CD4-positive, alpha-beta T cell (primary cell): ENCODE measurements at places on chromosomes 11 and 22. TPM values are rescaled to one million over a fixed set of nuclear protein-coding genes. Genes with fewer than 3 reads are reported as not detected.

- no peaks in the 10 kb centered on the region for H3K36me3 ChIP-seq
- H3K4me3 ChIP-seq, result no peak overlapping the region
- DNase-seq, result no peak
Measured at GRCh38 chr11:131389582-131389981, 19.2 kb downstream of the NTM start.

- H3K4me1 ChIP-seq, result no peaks in the 10 kb centered on the region
- no peaks in the 10 kb centered on the region for H3K27me3 ChIP-seq
- DNase-seq, result no peak
- no peak overlapping the region for H3K4me3 ChIP-seq
- H3K27ac ChIP-seq, result no peak overlapping the region
Measured at GRCh38 chr11:24965748-24966147, 468.9 kb downstream of the LUZP2 start.

- no peaks in the 10 kb centered on the region for H3K27me3 ChIP-seq
- H3K27ac ChIP-seq, result no peak overlapping the region
- H3K36me3 ChIP-seq, result no peaks in the 10 kb centered on the region
- H3K4me3 ChIP-seq, result no peak overlapping the region
- DNase-seq, result no peak
Measured at GRCh38 chr11:79174045-79175008, 266.5 kb downstream of the TENM4 start.

DNA sequence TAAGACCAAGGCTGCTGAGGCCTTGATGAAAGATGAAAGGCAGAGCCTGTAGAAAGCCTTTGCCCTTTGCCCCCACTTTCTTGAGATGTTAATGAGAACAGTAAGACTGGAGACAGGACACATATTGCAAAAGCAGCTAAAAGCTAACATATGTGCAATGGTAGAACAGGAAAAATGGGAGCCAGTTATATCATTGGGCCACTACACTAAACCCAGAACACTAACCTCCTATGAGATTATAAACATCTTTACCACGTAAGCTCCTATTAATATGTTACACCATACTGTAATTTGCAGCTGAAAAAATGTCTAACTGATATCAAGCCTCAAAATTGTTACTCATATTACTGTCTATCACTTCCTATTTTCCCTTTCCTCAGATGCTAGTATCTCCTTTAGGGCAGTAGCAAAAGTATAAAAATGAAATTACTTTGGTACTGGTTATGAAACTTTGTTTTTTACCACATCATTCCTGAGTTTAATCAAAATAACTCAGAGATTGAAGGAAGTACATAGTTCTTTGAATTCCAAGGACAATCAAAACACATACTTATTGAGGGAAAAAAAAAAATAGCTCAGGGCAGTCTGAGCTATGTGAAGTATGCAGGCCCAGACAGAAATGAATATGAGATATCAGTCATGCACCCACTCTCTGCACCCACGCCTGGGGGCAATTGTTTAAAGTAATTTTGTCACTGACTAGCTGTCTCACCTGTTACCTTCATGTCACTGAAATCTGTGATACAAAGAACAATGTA is 9.1 kb downstream of the HPS5 start:
- H3K27me3 ChIP-seq, result no peaks in the 10 kb centered on the region
- no peak overlapping the region for H3K4me3 ChIP-seq
- H3K36me3 ChIP-seq, result peaks cover 43% of the 10 kb centered on the region
- DNase-seq, result no peak

DNA sequence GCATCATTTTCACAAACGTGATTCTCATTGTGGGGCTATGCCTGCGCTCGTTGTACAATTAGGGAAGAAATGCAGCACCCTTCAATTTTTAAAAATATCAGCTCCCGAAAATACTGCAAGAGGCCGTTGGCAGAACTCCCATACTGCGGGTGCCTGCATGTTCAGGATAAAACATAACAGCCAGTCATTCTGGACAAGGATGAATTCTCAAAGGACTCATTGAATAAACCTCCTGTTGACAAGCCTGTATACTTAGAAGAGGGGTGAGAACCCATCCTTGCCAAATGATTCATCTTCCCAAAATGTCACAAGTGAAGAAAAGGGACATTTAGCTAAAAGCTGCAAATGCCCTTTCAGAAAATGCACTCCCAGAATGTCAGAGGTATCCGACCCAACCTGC is 141.9 kb downstream of the CSNK2A3 start:
- H3K27ac ChIP-seq, result no peak overlapping the region
- no peaks in the 10 kb centered on the region for H3K36me3 ChIP-seq
- no peaks in the 10 kb centered on the region for H3K27me3 ChIP-seq
- no peak overlapping the region for H3K4me3 ChIP-seq

GRCh38 chr11:27625347-27625912 is 74.8 kb downstream of the BDNF start:
- H3K4me3 ChIP-seq, result no peak overlapping the region
- no peaks in the 10 kb centered on the region for H3K36me3 ChIP-seq
- DNase-seq, result no peak
- no peaks in the 10 kb centered on the region for H3K4me1 ChIP-seq
- no peaks in the 10 kb centered on the region for H3K27me3 ChIP-seq
- no peak overlapping the region for H3K27ac ChIP-seq

DNA sequence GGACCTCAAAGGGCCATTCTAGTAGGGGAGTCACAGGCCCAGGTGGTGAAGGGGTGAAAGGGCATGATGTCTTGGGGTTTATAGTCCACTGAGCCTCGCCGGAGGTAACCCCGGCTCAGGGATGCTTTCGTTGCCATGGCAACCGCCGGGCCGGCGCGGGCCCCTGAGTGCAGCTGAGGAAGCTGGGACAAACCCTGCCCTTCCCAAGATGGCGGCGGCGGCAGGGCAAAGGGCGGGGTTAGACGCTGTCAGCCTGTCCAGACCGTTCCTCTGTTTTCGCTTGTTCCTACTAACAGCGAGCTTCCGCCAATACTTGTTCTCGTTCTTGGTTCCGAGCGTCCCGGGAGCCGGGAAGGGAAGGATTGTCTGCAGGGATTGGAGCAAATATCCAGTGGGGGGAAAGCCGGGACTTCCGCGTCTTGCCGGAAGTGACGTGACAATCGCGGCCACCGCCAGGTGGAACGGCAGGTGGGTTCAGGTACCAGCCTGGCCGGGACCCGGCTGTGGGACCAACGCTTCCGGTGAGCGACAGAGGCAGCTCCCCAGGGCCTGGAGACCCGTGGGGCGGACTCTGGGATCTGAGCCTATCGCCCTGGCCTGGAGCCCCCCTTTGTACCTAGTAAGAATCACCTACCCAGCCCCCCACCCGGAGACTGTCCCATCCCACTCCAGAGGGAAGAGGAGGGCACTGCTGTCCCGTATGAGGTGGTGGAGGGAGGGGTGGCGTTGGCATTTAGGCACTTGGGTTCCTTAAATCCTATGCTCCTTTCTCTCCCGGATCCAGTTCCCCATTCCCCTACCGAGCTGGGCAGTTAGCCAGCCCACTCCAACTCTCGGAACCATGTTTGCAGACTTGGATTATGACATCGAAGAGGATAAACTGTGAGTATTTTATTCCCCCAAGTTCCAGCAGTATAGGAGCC is at the start of gene PICK1:
Gene PICK1, plus strand, starts transcription at position 436 of the 923 bp plus-strand sequence. Its CDS starts 406 bp downstream, at position 842.
- H3K27me3 ChIP-seq, result no peaks in the 10 kb centered on the region
- peak within 1 kb of the TSS; percentile 94 for H3K27ac ChIP-seq
- peak within 1 kb of the TSS; percentile 91 for H3K4me3 ChIP-seq
- peaks cover 27% of the 10 kb centered on the region for H3K4me1 ChIP-seq
- DNase-seq, result peak; percentile 70

GRCh38 chr22:46843821-46844255 is 81.4 kb downstream of the TBC1D22A start:
- no peak overlapping the region for H3K4me3 ChIP-seq
- no peaks in the 10 kb centered on the region for H3K27me3 ChIP-seq
- no peak overlapping the region for H3K27ac ChIP-seq

GRCh38 chr11:121161349-121161917 is 60.4 kb downstream of the TECTA start:
- DNase-seq, result no peak
- H3K27me3 ChIP-seq, result peaks cover 7% of the 10 kb centered on the region
- H3K36me3 ChIP-seq, result no peaks in the 10 kb centered on the region
- H3K4me1 ChIP-seq, result no peaks in the 10 kb centered on the region
- no peak overlapping the region for H3K4me3 ChIP-seq

GRCh38 chr22:24727218-24727851 is 47.2 kb downstream of the PIWIL3 start:
- no peak for DNase-seq
- no peaks in the 10 kb centered on the region for H3K36me3 ChIP-seq
- H3K4me1 ChIP-seq, result no peaks in the 10 kb centered on the region
- H3K4me3 ChIP-seq, result no peak overlapping the region

DNA sequence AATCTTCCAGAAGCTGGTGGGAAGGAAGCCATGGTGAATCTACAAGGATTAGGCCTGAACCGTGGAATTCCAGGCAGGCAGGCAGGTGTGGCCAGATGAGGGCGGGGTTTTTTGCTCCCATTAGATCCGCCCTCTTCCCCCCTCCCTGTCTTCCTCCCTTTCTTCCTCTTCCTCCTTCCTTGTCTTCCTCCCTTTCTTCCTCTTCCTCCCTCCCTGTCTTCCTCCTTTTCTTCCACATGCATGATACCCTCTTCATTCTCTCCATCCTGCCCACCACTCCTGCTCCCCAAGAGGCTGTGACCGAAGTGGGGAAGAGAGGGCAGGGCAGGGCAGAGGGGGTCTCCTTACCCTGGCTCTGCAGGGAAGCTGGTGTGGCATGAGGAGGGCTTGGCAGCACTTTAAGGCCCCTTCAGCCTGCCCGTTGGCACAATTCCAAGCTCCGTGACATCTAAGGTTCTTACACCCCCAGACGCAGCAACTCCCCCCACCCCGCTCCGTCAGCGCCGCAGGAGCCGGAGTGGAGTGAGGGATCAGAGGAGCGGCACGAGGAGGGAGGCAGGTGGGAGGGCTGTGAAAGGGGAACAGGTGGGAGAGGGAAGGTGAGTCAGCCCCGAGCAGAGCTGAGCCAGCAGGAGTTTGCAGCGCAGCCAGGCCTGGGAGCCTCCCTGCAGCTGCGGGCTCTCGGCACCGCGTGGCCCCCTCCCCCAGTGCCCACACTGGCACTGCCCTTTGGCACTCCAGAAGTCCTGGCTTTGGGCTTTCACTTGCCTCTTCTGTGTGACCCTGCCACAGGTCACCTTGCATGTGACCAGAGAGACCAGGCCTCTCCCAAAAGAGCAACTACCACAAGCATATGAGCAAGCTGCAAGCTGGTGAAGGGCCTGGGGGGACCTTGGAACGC is 32.1 kb downstream of the KCNJ4 start:
- no peak overlapping the region for H3K4me3 ChIP-seq
- H3K4me1 ChIP-seq, result no peaks in the 10 kb centered on the region
- no peak overlapping the region for H3K27ac ChIP-seq
- no peak for DNase-seq

DNA sequence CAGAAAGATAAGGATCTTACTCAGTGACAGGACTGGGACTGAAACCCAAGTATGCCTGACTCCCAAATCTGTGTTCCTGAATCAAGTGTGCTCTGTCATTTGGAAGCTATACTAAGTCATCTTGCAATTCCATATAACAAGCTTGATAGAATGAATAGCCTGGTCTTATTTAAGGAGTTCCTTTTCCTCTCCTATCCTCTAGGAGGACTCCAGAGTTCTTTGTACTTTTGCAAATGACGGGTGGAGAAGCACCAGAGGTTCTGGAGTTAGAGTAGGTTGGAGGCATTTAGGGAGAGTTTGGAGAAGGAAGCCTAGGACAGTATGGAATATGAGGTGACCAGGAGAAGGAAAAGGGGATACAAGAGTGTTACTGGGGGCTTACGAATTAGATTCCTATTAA is 92.9 kb upstream of the RCN1 start:
- no peaks in the 10 kb centered on the region for H3K36me3 ChIP-seq
- peaks cover 7% of the 10 kb centered on the region for H3K4me1 ChIP-seq
- H3K27ac ChIP-seq, result no peak overlapping the region

- no peak overlapping the region for H3K4me3 ChIP-seq
- no peak for DNase-seq
- no peak overlapping the region for H3K27ac ChIP-seq
- H3K27me3 ChIP-seq, result no peaks in the 10 kb centered on the region
Measured at GRCh38 chr11:73800276-73800806, 12.7 kb downstream of the MRPL48 start.

- no peaks in the 10 kb centered on the region for H3K27me3 ChIP-seq
- peak overlapping the region; percentile 12 for H3K4me3 ChIP-seq
- peaks cover 8% of the 10 kb centered on the region for H3K36me3 ChIP-seq
- H3K4me1 ChIP-seq, result peaks cover 18% of the 10 kb centered on the region
- peak; percentile 11 for DNase-seq
- no peak overlapping the region for H3K27ac ChIP-seq
Measured at GRCh38 chr11:68750195-68751003, 921 bp downstream of the TESMIN start.

DNA sequence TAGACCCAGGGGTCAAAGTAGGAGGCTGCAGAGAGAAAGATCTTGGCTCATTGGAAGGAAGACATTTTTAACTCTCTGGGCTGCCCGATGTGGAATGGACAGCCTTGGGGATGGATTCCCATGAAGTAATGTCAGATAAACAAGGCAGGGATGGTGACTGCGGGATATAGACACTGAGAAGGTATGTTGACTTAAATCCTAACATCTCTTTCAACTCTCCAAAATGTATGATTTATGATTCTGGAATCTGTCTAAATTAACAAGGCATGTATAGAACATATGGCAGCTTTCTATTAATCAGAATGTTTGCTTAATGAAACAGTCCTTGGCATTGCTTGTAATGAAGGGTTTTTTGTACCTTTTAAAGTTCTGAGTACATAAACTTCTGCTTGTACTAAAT is 56.1 kb upstream of the VSTM5 start:
- H3K4me3 ChIP-seq, result no peak overlapping the region
- no peaks in the 10 kb centered on the region for H3K36me3 ChIP-seq
- DNase-seq, result no peak
- no peaks in the 10 kb centered on the region for H3K27me3 ChIP-seq
- H3K4me1 ChIP-seq, result no peaks in the 10 kb centered on the region
- H3K27ac ChIP-seq, result no peak overlapping the region

ACR gene
- not detected for total RNA-seq

PRDM10 gene
- 8.2 TPM for total RNA-seq

FIBIN gene
- not detected for total RNA-seq

OR8A1 gene
- total RNA-seq, result not detected

ANO9 gene
- total RNA-seq, result 109 TPM
